Stimulated activated CD4-positive, alpha-beta T cell treated with anti-CD3 and anti-CD28 coated beads, TNF-alpha, amount 100 ng/mL, for 48 hours (primary cell): ENCODE measurements at places on chromosomes 5 and 9.

- DNase-seq = no peak
These were observed 42.2 kb upstream of the RNU6ATAC start for GRCh38 chr9:134206311-134207300.

DNA sequence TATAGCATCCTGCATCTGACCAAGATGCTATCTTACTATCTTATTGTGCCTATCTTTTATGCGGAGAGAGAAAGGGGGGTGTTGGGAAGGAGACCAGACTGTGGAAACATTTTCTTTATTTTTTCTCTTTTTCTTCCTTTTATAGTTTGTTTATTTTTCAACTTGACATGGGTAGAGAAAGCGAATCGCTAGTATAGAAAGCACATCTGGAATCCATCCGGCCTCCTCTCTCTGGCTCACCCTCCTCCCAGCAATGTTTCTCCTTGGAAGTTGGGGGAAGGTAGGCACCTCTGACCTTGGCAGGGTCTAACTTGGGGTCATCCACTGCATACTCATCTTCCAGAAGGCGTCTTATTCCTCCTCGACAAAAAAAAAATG lies 3.9 kb downstream of the S1PR3 start:
- DNase-seq = no peak

DNA sequence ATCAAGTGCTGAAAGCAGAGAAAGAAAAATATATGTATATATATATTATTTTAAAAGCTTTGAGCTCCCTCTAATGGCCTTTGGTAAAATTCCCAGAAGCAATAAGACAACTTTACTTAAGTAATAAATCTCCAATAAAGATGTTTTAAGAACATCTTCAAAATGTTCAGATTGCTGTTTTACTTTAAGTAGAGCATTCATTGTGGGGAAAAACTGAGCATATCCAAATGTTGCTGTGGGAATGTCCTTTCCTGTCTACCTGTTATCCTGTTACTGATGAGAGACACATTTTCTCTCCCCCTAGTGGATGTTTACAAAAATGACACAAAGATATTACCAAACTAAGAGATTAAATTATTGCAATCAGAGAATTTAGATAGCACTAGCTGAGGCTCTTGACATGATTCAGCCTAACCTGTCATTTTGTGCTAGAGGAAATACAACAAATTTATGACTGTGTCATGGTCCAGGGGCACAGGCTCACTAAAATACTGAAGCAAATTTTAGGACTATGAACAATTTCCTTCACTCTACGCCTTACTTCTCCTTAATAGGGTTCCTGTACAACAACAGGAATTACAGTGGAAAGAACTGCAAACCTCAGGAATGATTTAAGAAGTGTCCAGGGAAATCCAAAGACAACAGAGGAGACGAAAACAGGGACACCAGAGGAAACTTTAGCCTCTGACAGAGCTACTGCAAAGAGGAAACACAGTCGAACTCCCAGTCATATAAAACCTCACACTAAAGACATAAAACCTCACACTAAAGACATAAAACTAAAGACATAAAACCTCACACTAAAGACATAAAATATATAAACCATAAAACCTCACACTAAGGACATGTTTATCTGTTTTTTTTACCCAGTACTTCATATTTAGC lies 24.3 kb upstream of the PRRC1 start:
- DNase-seq = no peak

DNA sequence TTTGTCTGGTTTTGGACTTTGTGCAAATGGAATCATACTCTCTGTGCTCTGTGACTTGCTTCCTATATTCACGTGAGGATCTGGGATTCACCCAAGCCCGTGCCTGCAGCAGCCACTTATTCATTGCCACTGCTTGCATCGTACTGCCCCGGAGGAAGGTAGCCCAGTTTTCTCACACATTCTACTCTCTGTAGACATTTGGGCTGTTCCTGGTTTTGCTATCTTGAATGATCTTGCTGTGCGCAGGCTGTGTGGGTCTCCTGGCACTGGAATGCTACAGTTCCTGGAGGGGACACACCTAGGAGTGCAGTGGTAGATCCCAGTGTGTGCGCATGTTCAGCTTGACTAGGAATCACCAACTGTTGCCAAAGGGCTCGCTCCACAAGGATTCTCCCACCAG lies 99.2 kb upstream of the BOD1 start:
- DNase-seq = no peak

GRCh38 chr9:123425836-123426365 lies 69.9 kb downstream of the CRB2 start:
- DNase-seq = no peak

DNA sequence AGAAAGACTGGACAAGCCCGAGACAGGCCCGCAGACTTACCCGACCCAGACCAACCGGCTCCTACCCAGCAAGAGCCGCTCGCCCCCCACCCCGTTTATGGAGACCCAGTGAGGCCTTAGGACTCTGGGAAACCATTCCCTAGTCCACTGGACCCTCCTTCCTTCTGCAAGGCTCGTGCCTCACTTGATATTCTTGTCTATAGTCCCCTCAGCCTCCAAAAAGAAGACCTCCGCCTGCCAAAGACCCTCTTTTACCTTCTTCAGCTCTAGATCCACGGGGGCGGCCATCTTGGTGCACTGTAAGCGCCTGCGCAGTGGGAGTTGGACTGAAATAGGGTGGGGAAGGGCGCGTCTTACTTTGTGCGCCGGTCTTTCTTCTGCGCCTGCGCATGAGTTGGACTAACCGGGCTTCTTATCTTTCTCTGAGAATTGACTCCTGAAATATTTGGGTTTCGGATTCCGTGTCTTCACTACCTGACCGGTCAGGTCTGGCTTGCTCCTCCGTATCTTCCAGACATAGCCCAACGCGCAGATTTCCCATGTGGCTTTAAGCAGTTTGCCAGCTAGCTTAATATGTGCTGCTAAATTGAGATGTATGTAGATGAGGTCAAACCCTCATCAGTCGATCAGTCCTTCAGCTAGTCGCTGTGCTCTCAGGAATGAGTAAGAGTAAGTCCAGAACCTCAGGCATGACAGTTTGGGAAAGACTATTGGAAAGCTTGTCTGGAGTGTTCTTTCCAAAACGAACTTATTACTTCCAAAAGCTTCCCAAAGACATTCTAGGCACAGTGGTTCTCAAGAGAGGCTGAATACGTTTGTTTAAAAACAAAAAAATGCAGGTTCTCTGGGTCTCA lies at the start of gene PFDN1:
Gene PFDN1, minus strand, starts transcription at position 316 of the 854 bp plus-strand sequence. Its CDS starts 28 bp downstream, at position 288.
- peak; percentile 85 for DNase-seq

GRCh38 chr5:165624166-165624946 lies 2118.9 kb downstream of the MAT2B start:
- no peak for DNase-seq

DNA sequence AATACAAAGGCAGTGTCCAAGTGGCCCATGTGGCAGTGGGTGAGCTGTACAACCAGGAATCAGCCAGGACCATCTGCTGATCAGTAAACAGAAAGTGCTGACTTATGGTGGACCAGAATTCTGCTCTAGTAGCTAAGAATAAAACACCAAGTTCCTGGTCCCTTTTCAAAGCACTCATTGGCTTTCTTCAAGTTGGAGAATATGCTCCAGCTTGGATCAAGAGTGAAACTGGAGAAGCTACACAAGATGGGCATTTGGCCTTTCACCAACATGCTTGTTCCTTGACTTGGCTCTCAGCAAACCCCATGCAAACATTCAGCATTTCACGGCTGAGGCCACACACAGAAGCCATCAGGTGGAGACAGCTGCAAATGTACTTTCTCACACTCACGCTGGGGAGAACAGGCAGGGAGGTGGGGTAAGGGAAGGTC lies 32.1 kb downstream of the MARCHF3 start:
- DNase-seq = no peak

DNA sequence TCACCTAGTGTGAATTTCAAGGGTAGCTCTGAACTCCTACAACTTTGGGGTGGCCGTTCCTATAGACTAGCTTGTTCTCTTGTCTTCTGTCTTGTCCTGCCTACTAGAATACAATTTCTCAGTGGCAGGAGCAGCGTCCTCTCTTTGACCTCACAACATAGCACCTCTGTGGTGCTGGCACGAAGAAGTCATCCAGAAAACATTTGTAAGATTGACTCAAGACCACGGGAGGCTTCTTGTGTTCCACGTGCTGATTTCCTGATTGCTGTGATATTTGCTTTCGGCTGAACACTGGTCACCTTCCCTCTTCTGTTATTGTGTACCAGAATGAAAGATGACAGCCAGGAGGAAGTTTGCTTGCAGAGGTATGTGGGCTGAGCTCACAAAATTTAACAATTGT lies 27.0 kb downstream of the SLC1A1 start:
- DNase-seq = no peak

GRCh38 chr9:83027153-83027891 lies 35.6 kb downstream of the RASEF start:
- DNase-seq = no peak

DNA sequence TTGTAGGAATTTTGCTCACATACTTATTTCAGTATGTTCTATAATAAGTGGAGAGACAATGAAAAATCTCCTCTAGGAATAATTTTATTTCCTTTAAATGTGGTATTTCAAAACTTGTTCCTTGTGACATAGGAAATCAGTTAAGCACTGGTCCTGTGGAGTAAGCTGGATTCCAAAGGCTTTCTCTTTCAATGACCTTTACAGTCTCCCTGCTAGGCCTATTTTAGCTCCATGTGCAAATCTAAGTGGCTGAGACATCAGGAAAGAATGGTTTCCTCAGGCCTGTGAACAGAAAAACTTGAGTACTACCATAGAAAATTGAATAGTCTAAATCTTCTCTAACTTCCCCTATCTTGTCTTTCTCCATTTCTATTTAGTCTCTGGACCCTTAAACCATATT lies 514.2 kb upstream of the TLE4 start:
- no peak for DNase-seq

DNA sequence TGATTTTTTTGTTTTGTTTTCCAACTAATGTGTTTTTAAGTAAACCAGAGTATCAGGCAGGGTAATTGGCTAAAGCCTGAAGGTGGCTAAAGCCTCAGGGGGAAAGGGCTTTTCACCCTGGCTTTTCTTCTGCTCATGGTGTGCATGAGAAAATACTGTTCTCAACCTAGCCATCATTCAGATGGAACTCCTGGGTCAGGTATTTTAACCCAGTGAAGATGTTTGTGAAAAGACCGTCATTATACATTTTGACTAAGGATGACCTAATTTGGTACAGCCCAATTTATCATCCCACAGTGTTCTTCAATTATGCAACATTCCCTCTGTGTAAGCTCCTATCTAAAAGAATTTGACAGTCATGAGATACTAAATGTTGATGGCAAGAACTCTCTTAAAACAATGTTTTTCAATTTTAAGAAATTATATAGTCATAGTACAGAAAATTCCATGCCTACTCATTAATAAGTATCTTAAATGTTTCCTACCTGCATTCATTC lies 209.5 kb upstream of the TARS1 start:
- DNase-seq = no peak

- no peak for DNase-seq
These were observed 509.4 kb downstream of the NFIB start for GRCh38 chr9:13804532-13804931.

DNA sequence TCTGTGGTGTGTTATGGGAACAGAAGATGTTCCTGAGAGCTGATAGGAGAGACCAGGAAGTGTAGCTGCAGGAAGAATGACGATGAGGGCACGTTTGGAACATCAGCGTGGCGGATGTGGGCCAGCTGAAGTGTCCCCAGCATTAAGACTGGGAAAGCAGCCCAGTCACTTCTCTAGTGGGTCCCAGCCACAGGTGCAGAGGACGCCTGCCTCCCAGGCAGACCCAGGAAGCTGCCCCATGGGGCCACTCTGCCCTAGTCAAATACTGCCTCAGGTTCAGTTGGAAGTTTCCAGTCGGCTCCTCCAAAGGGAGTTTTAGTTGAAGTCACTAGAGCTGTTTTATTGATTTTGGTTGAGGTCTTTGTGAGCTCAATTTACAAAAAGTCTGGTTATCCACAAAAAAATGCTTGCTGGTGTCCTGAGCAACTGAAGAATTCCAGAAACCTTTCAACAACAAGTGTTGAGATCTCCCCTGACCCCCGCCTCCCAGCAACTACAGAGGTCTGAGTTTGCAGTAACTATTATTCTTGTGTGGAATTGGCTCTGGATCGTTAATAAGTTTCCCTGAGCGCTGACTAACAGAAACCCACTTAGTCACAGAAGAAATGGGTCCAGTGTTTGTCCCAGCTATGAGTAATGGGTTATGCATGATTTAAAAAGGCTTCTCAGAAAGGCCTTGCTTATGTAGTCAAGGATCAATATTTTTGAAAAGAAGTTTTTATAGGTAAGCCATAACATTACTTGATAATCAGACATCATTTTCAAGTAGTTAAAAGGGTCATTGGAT lies 294.1 kb downstream of the FANCC start:
- DNase-seq = no peak

GRCh38 chr9:115142090-115142489 lies 24.1 kb upstream of the TNC start:
- no peak for DNase-seq

DNA sequence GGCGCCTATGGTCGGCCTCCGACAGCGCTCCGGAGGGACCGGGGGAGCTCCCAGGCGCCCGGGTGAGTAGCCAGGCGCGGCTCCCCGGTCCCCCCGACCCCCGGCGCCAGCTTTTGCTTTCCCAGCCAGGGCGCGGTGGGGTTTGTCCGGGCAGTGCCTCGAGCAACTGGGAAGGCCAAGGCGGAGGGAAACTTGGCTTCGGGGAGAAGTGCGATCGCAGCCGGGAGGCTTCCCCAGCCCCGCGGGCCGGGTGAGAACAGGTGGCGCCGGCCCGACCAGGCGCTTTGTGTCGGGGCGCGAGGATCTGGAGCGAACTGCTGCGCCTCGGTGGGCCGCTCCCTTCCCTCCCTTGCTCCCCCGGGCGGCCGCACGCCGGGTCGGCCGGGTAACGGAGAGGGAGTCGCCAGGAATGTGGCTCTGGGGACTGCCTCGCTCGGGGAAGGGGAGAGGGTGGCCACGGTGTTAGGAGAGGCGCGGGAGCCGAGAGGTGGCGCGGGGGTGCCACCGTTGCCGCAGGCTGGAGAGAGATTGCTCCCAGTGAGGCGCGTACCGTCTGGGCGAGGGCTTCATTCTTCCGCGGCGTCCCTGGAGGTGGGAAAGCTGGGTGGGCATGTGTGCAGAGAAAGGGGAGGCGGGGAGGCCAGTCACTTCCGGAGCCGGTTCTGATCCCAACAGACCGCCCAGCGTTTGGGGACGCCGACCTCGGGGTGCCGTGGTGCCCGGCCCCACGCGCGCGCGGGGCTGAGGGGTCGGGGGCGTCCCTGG lies 561 bp downstream of the DAPK1 start:
- DNase-seq = no peak

GRCh38 chr9:1962122-1962521 lies 53.0 kb upstream of the SMARCA2 start:
- DNase-seq = no peak

- no peak for DNase-seq
These were observed 1828.8 kb downstream of the MAT2B start for GRCh38 chr5:165334201-165334600.
